ENCODE measurements at places on chromosomes 11 and 22.

DNA sequence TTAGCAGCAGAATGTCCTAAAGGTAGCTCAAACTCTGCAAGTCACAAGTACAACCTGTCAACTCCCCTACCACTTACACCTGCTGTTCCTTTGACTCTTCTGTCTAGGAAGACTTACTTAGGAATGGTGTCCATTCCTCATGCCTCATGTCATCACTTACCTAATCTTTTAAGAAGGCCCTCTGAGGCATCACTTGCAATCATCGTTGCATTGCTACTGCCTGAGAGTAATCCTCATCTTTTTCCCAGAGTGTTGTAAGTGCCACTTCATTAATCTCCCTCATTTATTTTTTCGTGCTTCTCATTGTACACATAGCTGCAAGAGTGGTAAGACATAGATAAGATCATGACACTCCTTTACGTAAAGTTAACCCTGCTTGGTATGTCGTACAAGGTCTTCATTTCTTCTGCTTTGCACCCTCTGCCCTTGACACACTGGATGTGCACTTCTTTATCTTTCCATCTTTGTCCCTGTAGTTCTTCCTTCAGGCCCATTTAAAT, 54.6 kb downstream of the SFI1 start:
- DNase-seq = no peak

DNA sequence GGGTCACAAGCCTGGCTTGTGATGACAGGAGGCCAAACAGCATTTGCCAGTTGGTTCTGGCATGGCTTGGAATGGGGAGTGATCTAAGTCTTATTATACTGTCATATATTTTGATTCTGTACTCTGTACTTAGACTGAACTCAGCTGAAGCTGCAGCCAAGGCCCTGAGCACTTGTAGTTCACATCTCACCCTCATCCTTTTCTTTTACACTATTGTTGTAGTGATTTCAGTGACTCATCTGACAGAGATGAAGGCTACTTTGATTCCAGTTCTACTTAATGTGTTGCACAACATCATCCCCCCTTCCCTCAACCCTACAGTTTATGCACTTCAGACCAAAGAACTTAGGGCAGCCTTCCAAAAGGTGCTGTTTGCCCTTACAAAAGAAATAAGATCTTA, 843 bp downstream of the OR56B1 start:
- no peak for DNase-seq

GRCh38 chr11:1302461-1303125, 6.8 kb downstream of the TOLLIP start:
- DNase-seq = no peak

DNA sequence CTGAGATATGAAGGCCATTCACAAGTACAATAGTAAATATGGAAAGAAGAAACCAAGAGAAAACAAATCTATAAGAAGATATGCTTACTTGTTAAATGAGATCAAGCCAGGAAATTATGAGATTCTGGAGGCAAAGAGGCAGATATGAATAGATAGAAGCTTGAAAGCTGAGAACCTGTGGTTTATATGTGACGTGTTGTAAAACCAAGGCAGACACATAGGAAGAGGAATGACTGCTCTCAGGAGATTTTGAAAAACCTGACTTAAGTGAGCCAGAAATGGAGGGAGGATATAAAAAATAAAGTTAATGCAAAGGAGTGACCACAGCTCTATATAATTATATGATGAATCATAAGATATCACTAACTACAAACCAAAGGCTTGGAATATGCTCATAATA, 1160.5 kb upstream of the CNTN5 start:
- no peak for DNase-seq

DNA sequence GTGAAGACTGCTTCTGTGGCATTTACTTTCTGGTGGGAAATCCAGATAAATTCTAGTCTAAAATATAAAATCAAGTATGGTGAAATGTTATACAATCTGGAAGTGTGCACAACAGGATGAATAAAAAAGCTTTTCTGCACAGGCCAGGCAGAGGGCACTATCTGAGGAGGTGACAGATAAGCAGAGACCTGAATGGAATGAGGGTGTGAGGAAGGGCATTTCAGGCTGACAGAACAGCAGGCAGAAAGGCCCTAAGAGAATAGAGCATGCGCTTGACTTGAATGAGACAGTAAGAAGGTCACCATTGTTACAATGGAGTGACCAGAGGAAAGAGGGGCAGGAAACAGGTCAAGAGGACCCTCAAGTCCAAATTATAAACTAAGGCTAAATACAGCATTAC, 33.6 kb upstream of the FNBP4 start:
- DNase-seq = no peak

DNA sequence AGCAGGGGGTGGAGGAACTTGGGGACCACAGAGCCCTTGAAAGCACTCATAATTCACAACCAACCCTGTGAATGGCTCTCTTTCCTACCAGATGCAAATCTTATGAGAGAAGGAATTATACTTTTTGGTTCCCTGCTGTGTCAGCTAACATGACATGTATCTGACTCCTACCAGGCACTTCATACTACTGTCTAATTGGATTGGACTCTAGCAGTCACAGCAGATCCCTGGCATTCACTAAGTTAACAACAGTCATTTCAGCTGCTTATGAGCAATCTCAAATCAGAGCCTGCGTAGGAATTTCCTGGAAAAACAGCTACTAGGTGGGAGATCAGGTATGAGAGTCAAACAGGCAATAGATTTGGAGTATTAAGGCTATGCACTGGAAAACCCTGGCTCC, 11.1 kb upstream of the ENDOD1 start:
- DNase-seq = no peak

- no peak for DNase-seq
Measured at GRCh38 chr11:15446929-15447328, 332.2 kb downstream of the INSC start.

- DNase-seq = no peak
Measured at GRCh38 chr11:13315517-13316432, 38.2 kb downstream of the BMAL1 start.

DNA sequence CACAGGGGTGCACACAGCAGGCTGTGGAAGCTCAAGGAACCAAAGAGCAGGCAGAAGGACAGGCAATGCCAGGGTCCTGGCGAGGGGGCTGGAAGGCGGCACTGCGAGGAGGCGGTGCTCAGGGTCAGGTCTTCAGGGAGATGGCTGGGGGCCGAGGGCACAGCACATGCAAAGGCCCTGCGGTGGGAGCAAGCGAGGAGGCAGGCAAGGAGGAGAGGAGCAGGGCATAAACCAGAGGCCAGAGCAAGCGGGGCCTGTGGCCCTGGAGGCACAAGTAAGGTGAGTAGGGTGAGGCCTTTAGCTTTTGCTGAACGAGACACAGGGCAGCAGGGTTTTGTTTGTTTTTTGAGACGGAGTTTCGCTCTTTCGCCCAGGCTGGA, 126.9 kb downstream of the ARHGAP8 start:
- no peak for DNase-seq

GRCh38 chr11:76124905-76125770, 81.2 kb downstream of the WNT11 start:
- DNase-seq = peak; percentile 7

DNA sequence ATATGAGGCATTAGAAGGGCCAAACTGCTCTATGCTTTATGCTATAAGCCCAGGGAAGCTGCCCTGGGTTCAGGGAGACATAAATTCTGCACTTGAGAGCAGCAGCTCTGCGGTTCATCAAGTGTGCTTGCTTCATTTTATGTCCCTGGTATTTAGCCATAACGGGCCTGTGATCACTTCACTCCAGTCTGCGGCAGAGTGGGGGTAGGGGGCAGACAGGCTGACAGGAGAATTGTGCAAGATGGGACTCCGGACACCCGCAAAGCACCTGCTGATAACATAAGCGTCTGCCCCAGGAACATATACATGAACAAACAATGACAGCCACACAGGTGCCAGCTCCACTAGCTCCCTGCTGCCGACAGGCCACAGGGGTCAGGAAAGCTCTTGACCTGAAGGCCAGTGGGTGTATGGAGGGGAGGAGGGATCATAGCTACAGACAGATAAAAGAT, 56.1 kb downstream of the SMCO4 start:
- DNase-seq = no peak

- no peak for DNase-seq
Measured at GRCh38 chr22:39243439-39244135, 1.2 kb downstream of the PDGFB start.

GRCh38 chr11:117830072-117830471, 5.5 kb upstream of the FXYD2 start:
- DNase-seq = no peak

- peak; percentile 52 for DNase-seq
Measured at GRCh38 chr11:35139722-35140282, 831 bp downstream of the CD44 start.

DNA sequence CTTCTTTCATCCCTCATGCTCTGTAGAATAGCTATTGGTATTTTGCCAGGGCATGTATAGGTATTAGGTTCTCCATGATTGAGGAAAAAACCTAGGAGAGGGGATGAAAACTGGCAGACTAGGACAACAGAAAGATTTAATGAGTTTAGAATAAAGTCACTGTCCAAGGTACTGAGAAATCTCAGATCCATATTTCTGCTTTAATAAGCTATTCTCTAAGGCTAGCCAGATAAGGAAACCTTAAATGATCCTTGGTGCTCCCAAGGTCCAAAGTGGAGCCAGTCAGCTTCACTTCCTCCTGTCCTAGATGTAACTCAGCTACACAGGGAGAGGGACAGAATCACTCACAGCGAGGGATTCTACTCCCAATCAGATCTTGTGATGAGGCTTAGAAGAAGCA, 13.7 kb upstream of the CSNK2A3 start:
- no peak for DNase-seq

DNA sequence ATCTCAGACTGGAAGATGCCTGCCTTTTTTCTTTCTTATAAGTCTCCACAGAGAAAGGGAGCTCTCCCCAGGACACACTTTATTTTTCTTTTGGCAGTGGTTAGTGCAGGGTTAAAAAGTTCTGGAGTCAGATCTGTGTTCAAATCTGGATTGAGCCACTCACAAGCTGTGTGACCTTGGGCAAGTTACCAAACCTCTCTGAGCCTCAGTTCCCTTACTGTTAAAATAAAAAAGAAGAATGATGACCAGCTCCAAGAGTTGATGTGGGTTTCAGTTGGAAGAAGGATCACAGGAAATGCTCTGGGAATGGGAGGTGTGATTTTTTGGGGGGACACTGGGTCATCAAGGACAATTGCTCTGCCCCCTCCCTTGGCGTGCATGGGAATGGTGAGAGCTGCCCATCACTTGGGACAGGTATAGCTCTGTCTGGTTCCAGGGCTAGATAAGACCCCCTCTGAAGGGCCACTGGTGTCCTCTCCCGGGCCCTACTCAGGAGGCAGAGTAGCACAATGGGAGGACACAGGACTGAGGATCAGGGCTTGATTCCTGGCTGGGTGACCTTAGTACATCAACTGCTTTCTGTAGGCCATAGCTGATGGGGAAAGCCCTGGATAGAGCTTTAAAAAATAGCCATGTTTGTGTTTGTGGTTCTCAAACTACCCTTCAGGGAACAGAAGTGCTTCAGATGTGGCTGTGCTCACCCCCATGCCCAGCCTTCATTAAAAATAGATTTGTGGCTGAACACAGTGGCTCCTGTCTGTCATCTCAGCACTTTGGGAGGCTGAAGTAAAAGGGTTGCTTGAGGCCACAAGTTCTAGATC, 228.3 kb downstream of the MIAT start:
- no peak for DNase-seq

DNA sequence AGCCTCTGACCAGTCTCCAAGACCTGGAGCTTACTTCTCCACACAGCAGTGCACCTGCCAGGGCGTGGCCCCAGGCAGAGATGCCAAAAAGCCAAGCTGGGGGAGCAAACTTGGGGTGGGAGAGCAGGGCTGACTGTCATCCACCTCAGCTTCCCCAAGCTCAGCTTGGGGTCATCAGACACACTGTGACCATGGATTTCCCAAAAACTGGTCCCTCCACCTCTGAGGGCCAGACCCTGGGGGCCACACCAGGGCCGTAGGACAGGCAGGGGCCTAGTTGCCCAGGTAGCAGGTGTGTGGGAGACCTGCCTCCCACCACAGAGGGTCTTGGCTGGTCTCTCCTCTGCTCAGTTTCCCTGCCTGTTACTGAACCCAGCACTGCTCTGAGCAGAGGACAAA, 30.6 kb downstream of the ARVCF start:
- no peak for DNase-seq

GRCh38 chr11:75249704-75250103, 9.1 kb downstream of the TPBGL start:
- DNase-seq = no peak

DNA sequence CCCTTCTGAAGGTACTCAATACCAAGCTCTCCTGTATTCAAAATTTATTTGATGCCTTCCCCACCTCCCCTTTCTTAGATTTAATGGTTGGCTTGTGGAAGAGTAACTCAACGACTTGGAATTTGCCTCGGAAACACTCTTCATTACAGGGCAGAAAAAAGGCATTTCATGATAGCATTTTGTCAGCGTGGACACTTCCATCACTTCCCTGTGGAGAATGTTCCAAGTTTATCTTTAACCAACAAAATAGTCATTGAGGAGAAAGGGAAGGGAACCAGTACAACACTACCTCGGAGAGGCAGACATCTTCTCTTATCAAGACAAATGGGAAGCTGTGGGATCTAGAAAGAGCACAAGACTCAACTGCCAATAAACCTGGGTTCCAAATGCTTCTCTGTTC, 177.2 kb upstream of the MTMR2 start:
- DNase-seq = no peak

Measured in inflammatory macrophage treated with lipopolysaccharide for 1 hour (primary cell).